KG1 (cell line): ENCODE measurements at places on chromosomes 12 and 14.

DNA sequence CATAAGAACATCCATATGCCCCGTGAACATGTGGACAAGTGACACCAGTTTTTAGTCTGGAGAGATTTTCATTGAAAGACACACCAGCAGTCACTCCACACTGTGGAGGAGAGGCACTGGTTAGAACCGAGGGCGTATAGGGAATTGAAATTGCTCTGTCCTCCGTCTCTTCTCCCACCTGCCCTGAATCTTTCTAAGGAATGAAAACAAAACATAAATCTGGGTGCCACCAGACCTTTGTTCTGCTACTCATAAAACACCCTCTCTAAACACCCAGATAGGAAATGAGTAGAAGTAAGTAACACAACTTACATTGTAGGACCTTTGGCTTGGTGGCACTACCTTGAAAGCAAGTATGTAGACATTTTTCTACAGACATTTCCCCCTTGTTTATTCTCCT lies 37.1 kb upstream of the STON2 start:
- DNase-seq: no peak

DNA sequence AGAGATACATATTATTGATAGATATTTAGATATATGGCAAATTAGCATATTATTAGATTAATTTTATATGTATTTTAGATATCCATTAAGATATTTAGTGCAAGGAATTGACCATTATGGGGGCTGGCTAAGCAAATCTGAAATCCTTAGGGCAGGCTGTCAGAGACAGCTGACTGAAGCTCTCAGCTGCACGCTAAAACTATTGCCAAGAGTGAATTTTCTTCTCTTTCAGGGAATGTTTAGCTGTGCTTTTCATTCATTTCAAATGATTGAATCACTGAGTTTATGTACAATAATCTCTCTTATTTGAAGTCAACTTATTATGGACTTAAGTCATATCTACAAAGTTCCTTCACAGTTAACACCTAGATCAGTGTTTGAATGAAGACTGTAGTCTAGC lies 566.5 kb downstream of the LRFN5 start:
- no peak for DNase-seq

- no peak for DNase-seq
These were observed 212.3 kb downstream of the TMEM121 start for GRCh38 chr14:105738638-105739037.

- no peak for DNase-seq
These were observed 10.1 kb upstream of the DCAF4 start for GRCh38 chr14:72916174-72916573.

- DNase-seq: no peak
These were observed 16.2 kb downstream of the IRF2BPL start for GRCh38 chr14:77012193-77012765.

DNA sequence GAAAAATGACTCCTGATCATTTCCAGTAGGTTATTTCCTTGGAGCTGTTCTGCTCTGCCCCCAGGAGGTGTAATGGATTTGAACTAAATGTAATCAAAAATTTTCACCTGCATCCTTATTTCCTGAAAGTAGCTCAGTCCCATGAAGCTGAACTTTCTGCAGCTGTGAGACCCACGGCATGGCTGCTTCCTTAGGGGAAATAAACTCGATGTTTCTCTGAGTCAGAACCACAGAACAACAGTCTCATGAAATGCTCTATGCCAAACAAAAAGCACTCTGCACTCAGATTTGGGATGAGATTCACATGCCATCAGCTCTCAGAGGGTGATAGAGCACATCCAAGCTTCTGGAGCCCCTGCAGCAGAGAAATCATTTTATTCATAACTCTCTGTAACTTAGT lies 224.1 kb upstream of the PLEKHG7 start:
- DNase-seq: no peak

GRCh38 chr12:114852976-114853529 lies 169.1 kb upstream of the TBX3 start:
- no peak for DNase-seq

DNA sequence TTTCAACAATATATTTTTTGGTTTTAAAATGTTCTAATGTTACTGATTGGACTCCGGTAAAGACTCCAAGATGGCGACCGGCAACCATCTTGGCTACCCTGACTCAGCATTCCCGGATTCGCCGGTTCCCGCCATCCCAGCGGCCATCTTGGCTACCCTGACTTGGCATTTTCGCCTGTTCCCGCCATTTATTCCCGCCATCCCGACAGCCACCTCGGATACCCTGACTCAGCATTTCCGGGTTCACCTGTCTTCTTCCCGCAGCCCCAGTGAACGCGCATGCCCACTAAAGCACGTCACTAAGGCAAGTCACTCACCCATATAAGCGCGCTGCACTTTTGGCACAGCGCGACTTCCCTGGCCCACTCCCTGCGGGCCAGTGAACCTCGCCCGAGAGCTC lies 9.0 kb upstream of the LRFN5 start:
- DNase-seq: no peak

DNA sequence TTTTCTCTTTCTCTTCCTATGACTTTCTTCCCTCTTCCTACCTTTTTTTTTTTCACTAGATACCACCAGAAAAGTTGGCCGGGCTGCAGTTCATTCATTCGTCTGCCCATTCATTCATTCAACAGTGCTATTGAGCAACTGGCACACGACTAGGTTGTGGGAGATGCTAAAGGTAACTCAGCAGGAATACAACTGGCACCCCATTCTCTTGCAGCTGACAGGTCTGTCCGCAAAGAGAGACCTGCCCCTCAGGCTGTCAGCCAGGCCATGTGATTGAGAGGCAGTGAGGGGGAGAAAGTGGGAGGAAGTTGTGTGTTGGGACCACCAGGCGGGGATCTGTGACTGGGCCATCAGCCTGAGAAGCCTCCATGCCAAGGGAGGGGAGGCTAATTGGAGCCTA lies 105.2 kb downstream of the TSPAN9 start:
- DNase-seq: no peak

DNA sequence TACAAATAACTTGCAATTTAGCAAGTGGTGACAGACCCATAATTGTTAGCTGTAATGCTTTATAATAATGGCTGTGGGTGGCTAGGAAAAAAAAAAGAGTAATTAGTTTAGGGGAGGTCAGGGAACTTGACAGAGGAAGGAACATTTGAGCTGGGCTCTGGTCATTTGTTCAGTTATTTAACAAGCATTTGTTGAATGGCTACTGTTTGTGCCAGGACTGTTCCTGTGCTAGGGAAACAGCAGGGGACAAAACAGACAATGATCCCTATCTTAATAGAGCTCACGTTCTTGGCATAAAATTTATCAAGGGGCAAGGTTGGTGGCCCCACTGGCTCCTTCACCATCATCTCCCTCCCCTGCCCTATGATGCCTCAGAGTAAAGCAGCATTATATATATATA lies 18.5 kb downstream of the CHST11 start:
- DNase-seq: no peak

DNA sequence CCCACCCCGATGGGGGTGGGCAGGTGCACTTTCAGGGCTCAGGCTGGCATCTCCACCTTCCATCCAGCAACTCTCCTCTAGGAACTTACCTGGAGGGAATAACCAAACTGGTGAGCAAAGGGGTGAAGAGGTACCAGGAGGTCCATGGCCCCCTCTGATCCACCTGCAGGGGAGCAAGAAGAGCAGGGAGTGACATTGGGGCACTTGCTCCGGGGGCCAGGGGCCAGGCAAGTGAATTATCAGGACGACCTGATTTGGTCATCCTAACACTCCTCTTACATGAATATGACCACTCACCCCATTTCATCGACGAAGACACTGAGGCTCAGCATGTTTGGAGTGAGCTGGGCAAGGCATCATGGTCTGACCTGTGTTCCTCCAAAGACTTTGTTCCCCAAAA lies 6.0 kb downstream of the DIO3 start:
- no peak for DNase-seq

DNA sequence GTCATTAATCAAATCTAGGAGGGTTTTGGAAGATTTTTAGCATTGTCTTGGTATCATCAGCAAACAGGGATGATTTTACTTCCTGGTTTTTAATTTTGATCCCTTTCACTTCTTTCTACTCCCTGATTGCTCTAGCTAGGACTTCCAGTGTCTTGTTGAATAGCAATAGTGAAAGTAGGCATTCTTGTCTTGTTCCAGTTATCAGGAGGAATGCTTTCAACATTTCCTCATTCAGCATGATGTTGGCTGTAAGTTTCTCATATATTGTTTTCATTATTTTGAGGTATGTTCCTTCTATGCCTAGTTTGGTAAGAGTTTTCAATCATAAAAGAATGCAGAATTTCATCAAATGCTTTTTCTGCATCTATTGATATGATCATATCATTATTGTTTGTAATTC lies 244.2 kb upstream of the CLEC14A start:
- DNase-seq: no peak

DNA sequence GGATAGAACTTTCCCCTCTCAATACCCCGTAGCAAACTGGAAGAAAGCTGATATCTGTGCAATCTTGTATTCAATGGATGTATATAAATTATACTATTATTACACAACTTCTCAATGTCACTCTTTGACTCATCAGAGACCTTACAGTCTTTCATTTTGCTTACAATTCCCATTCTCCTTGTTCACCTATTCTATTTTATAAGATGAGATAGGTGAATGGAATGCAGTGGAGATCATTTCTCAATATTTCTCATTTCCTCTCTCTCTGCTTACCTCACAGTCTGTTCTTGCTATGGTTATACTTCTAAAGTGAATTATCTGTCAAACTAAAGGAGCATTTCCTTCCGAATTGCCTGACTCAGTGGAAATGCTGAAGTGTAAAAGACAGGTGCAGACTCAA lies 14.9 kb downstream of the FOXA1 start:
- DNase-seq: no peak

- peak; percentile 20 for DNase-seq
These were observed 637 bp downstream of the PTMS start for GRCh38 chr12:6766651-6767349.

DNA sequence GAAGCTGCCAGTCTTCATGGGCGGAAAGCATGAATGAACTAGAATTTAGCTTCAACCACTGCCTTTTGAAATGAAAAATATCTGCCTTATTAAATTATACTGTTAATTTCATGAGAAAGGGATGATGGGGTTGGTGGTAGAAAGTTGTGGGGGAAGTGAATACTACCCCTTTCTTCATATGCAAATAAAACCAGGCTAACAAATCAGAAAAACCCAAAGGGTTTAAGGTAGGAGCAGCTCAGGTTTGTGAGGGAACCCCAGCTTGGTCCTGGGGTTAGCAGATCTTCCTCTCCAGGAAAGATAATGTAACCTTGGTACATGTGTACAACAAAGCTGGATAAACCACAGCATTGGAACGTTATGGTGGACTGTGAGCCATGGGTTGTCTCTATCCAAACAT lies 84.0 kb downstream of the PPP2R5C start:
- no peak for DNase-seq

- DNase-seq: no peak
These were observed 22.0 kb downstream of the CFL2 start for GRCh38 chr14:34692348-34692747.

DNA sequence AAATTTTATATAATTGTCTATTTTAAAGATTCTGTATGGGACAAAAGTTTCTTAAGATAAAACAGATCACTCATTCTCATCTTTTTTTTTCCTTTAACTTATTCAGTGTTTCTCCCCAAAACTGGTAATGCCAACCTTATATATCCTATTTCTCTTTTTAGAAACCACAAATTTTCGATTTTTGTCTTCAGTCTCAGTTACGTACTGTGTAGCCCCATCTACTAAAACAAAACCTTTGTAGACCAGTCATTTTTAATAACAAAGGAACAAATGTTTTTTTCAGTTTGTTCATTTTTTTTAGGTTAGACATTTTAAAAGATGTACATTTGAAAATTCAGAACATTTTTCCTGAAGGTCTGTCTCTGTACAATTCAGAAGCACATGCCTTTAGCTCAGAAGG lies 18.2 kb downstream of the PNMA1 start:
- DNase-seq: no peak

DNA sequence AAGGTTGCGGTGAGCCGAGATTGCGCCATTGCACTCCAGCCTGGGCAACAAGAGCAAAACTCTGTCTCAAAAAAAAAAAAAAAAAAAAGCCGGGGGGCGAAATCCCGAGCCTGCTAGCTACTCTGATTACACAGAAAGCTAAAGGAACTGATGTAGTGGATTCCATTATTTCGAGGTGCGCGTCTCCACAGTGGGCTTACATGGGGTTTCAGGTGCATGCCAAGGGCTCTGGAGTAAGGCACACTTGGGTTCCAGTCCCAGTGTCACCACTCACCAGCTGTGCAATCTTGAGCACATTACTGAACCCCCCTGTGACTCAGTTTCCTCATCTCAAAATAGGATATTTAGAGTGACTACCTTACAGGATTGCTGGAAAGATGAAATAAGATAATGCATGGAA lies 1.7 kb upstream of the RAB15 start:
- no peak for DNase-seq

DNA sequence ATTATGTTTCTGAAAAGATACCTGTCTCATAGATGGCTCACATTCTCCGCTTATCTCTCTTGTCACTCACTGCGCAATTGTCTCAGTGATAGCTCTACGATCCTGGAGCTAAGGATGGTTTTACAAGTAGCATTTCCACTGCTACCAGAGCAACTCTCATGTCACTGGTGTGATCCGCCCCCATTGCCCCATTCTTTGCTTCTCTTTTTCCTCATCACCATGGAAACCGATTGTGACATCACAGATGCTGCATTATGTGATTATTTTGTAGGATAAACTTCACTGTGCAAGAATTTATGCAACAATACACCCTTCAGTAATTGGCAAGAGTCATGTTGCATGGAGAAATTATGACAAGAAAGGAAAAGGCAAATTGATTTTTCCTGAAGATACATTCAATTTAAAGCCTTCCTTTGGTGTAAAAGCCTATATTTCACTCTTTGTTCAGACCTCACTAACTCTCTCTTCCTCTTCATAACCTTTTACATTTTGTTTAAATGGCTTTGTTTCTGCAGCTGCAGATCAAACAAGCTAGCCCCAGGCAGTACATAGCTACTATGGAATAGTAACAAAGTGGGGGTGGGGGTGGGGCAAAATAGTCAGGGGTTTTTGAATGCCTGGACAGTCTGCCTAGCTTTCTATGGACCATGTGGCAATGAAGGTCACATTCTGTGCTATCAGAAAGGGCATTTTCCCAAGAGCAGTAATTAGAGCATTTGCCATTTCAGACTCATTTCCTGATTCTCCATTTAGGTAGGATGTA lies 539.8 kb downstream of the NRXN3 start:
- no peak for DNase-seq

DNA sequence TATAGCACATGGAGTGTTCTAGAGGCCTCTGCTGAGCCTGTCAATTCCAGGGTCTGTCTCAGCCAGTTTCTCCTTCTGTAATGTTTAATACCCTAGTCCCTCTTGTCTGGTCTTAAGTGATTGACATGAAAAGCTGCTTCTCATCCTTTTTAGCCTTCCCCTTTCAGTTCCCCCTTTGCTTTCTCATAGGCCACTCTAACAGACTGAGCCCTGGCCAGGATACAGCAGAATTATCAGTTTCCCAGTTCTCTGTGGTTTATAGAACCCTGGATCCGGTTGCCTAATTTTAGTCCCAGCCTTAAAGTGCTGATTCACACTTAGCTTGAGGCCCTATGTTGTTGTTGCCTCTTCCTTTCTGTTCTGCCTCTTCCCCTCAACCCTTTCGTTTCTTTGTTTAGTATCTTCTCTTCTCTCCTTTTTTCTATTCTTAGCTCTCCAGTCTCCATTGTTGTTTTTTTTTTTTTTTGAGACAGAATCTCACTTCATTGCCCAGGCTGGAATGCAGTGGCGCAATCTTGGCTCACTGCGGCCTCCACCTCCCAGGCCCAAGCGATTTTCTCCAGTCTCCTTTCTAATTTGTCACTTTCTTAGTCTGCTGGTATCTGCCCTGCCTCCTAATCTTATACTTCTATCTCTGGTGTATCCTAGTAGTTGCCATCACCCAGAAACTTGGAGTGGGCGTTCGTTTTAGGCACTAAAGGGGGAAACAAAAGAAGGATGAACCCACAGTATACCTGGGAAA lies 2.9 kb upstream of the BIN2 start:
- no peak for DNase-seq
